Lung (tissue), 17 donors: ENCODE measurements at places on chromosomes 4 and X.

DNA sequence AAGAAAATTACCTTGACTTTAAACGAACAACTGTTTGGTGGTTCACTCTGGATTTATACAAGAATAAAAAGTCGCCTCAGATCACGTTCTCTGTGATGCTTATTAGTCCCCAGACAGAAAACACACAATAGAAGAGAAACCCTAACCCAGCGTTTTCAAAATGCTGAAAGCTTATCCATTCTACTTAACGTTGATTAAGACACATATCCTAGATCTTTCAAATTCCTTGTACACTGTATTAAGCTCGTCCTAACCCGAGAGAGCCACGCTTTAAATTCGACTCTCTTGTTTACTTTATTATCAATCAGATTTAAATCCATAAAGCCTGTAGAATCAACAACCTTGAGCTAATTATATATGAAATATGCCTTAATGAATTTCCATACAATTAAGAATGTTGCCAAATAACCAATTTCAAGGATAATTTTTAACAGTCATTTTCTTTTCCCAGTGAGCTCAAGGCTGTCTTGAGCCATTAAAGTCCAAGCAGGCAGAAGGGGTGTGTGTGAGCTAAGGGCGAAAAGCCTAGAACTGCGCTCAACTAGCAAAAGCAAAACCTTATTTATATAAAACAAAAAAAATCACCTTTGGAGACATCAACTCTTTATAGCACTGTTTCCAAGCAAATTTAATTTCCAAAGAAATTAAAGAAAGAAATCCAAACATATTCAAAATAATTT is 981 bp upstream of the PITX2 start:
- DNase-seq = no peak

DNA sequence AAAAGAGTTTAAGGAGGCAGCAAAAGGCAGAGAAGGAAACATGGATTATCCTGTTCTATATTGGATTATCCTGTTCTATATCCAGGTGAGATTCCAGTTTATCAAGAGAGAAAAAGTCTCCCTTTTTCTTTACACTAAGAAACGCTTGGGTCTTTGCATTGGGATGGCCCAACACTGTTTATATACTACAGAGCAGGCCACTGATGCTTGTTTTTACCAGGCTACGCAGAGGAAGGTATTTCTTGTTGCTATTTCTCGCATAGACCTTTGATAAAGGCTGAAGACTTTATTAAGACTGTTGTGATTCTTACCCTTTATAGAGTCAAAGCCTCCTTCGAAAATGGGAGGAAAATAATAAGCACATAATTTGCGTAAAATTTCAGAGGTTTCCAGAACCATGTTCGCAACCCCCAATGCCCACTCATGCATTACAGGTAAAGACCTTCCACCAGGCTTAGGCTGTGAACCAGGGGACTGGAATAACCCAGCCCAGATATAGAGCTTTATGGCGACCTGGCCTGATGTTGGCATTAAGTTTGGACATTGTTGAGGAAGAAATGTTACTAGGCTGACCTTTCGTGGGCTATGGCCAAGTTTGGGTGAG is 218.3 kb downstream of the PTTG2 start:
- DNase-seq = no peak

DNA sequence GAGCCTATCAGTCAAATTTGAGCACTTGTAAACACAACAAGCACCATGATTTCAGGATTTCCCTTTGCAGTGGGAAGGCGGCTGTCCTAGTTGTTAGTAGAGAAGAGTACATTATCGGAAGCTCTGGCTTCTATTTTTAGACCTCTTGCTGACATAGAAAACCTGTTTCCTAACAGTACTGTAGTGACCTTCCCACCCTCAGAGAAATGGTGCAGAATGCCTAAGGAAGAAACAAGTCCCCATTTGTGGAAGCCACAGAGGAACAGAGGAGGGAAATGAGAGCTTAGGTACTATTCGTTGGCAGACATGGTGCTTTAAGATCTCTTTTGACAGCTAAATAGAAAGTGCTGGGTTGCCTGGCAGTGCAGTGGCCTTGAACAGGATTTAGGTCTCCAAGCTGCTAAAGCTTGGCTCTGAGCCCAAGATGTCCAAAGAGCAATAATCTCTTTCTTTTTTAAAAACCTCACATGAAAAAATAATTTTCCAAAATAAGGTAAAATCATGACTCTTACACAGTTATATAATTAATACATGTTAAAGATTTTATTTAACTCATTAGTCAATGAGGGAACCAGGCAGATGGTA is 24.9 kb downstream of the GLRA2 start:
- DNase-seq = no peak

- no peak for DNase-seq
Measured at GRCh38 chrX:152072236-152072635, 66.1 kb downstream of the MAGEA10 start.

DNA sequence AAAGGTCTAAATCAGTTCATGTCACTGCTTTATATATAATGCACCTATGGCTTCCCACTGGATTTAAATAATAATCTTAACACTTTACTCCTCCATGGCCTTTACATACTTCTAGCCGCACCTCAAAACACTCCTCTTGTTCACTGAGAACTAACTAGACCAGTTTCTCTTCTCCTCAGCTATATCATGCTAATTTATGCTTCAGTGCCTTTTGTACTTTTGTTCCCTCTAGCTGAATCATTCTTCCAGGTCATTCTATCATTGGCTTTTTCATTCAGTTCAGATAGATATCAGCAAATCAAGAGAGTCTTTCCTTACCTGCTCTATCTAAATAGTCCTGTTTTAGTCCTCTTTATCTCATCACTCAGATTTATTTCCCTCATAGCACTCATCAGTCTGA is 64.2 kb downstream of the TET2 start:
- DNase-seq = no peak

DNA sequence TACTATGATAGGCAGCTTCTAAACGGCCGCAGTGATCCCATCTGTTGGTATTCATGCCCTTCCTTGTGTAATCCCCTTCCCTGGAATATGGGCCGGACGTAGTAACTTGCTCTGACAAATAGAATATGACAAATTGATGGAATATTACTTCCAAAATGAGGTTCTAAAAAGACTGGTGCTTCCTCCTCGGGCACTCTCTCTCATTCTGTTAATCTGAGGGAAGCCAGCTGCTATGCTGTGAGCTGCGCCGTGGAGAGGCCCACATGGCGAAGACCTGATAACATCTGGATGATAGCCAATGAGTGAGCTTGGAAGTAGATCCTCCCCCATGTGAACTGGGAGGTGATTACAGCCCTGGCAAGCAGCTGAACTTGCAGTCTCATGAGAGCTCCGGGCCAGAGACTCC is 27.2 kb upstream of the SLC25A4 start:
- peak; percentile 92 for DNase-seq

GRCh38 chrX:114583646-114584374 is at the start of gene HTR2C:
Gene HTR2C, plus strand, starts transcription at chrX:114584086. Its CDS starts 142,851 bp downstream, at chrX:114726937.
- DNase-seq = peak; percentile 12
